NCI-H748 treated with DMSO at 0.1 percent for 48 hours (cell line): ENCODE measurements at places on chromosomes 6 and 20.

DNA sequence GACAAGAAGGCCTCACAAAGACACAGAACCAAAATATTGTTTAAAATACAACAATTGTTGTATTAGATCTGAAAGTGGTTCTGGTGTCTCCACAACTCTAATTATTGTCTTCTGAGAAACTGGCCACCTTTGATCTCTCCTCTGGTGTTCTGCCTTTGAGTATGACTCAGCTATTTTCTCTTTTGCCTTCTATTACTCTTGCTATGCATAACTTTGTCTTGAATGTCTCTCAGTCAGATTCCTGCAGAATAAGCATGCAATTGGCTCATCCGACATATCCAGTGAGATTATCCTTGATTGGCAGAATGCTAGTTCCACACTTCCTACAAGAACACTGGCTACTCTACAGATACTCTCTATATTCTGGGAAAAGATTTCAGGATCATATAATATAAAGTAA is 14.3 kb upstream of the EPM2A start:
- DNase-seq, result no peak

DNA sequence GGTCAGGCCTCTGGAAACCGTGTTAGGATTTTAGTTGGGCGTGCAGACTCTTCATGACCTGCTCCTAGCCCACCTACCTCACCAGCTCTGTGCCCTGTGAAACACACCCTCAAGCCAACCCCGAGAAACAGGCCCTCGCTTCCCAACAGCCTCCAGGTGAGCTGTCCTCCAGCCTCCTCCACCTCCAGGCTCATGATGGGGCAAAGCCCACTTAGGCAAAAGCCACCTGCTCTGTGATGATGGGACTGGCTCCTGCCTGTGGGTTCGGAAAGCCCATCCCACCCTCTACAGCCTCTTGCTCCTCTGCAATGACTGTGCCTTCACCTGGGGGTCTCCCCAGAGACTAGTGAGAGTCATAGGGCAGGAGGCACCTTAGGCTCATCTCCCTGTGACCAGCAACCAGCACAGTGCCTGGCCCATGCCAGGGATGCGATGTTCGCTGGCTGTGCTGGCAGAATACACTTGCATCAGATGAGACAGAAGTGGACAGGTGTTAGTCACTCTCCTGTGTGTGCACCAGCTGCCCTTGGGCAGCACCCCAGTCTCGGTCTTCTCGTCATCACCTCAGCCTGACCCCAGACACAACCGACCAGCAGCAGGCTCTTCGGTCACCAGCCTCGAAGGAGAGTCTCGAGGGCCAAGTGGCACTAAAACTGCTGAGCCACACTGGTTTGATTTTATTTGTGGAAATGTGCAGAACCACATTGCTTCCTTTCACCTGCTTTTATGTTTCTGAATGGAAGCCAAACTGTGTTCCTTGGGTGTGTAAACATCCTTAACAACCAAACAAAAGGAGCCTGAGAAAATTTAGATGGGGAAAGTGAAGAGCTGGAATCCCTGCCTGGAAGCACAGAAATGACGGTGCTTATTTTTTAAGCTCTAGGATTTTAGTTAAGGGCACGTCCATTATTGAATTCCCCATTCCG is 10.7 kb downstream of the PXDC1 start:
- no peak for DNase-seq

- peak; percentile 90 for DNase-seq
Observed at GRCh38 chr6:3557336-3557735, 100.5 kb upstream of the SLC22A23 start.

GRCh38 chr6:147434516-147434915 is 74.0 kb upstream of the SAMD5 start:
- DNase-seq, result no peak

DNA sequence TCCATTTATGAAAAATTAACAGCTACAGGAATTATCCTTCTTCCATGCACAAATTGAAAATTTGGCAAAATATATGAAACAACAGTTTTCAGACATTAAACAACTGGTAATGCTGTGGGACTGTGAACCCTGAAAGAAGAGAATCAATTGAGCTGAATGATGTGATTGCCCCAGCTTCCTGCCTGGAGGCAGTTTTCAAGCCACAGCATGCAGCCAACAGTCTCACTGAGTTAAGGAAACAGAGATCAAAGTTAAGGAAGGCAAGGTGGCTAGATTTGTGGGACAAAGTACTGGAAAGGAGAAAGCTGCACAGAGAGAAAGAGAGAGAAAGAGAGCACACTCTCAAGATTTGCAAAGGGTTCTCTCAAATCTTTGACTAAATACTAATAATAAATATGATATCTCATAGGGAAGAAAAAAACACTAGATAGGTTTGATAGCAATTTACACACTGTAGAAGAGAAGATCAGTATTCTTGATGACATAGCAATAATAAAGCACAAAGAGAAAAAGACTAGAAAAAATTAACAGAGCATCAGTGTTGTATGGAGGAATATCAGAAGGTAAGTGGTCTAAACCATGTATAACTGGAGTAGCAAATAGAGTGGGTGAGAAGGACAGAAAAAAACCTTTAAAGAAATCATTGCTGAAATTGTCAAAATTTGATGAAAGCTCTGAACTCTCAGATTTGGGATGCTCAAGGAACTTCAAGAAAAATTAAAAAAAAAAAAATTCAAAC is 70.1 kb upstream of the CNKSR3 start:
- no peak for DNase-seq

- DNase-seq, result no peak
Observed at GRCh38 chr6:131379948-131380347, 193.1 kb upstream of the ARG1 start.

GRCh38 chr6:3800850-3801591 is 48.2 kb upstream of the FAM50B start:
- no peak for DNase-seq

DNA sequence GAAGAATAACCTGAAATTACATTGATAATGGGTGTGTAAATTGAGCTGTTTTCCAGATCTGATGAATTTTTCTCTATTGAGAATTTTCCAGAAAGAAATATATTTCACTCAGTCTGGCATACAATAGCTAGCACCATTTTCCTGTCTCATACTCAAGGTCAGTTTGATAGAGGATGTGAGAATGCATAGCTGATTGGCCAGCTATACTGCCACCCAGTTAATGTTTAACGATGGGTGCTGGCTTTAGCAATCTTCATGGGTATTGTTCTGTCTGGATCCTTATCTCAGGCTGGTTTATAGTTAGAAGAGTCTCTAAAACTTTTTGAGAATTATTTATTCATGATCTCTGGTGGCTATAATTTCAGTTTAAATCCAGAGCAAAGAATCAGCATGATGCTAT is 147.4 kb downstream of the HDGFL1 start:
- no peak for DNase-seq

- DNase-seq, result no peak
Observed at GRCh38 chr20:40702504-40702903, 13.5 kb upstream of the MAFB start.

GRCh38 chr20:19993958-19994669 is 23.0 kb upstream of the NAA20 start:
- DNase-seq, result no peak

DNA sequence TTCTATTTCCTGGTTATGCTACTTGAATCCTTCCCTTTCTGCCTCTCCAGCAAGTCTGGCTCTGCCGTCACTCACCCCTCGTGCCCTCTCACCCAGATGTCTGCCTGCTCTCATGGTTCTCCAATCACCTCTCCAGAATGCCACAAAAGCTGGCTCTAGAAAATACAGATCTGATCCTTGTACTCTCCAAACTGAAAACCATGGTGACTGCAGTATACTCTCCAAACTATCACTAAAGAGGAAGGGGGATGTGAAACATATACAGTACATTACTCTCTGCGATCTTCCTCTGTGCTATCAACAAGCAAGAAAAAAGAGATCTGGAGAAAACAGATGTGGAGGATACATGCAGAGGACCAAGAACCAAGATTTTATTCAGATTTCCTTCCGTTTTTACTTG is 91.1 kb downstream of the ATXN1 start:
- no peak for DNase-seq

DNA sequence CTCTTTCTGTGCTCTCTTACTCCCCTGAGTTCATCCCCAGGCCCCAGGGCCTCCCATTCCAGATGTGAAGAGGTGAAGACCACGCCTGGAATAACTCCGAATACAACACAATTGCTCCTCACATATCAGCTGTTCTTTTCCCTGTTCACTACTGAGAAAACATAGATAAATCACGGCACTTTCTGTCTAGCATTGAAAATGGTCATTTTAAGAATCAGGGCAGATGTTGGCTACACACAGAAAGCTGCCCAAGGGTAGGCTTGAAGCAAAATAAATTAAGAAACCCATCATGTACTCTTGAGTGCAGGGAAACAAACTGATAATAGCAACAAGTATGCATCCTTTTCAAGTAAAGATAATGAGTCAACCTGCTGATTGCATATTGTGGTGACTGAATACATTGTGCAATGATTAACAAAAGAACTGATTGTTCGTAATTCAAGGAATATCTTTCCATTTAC is 382.5 kb downstream of the PRKN start:
- no peak for DNase-seq

- peak; percentile 49 for DNase-seq
Observed at GRCh38 chr20:31967830-31968249, at the start of gene XKR7. Gene XKR7 (plus strand): TSS chr20:31968151. CDS start chr20:31968176, 25 bp downstream.

DNA sequence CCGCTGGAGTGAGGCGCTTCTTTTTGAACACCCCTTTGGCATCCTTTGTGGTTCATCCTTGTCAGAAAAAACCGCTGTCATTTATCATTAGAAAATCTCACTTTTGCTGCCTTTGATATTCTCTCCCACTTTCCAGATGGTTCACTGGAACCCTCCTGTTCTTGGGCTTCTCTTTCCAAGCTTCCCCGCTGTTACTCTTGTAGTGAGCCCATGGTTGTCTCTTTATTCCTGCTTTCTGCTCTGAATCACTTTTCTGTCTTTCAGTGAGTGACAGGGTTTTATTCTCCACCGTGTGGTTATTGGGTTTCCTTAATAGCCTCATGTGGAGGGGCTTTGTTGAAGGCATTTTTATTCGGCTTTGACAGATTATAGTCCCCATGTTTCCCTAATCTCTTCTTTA is 117.0 kb downstream of the FARS2 start:
- no peak for DNase-seq

GRCh38 chr6:167795321-167795811 is 31.3 kb upstream of the AFDN start:
- DNase-seq, result no peak

DNA sequence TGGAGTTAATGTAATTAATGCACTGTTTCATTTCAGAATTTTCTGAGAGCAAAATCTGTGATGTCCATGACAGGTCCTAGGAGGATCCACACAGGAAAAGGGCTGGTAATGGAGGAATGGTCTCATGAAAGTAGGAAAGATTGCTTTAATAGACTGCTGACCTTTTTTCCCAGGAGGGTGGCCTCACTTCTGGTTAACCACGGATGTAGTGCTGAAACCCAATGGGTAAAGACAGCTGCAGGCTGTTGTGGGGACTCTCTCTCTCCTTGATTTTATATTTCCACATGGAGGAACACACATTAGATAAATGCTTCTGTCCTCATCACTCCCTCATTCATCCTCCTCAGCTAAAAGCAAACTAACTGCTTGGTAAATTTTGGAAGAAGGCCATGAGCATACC is 23.6 kb upstream of the RIPOR2 start:
- no peak for DNase-seq

- DNase-seq, result no peak
Observed at GRCh38 chr6:132661906-132662305, 2.9 kb upstream of the TAAR1 start.

- no peak for DNase-seq
Observed at GRCh38 chr6:136772685-136773472, 19.4 kb downstream of the MAP3K5 start.

DNA sequence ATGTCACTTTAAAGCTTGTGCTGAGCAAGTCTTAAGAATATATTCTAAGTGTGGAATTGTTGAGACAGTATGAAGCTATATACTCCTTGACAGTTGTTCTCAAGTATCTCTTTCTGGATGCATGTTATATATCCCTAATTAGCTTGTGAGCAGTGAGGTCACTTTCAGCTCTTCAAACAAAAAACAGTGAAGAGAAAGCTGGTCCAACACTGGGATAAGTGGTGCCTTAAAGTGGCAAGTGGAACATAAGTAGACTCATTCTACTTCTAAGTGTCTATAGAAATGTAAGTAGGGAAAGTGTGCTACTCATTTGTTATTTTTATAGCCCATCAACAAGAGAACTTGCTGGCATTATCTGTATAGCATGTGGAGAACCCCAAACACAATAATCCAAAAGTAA is 133.1 kb upstream of the BACH2 start:
- no peak for DNase-seq

GRCh38 chr6:81820980-81821379 is 68.5 kb upstream of the TENT5A start:
- no peak for DNase-seq

GRCh38 chr20:46364670-46365486 is 41.5 kb downstream of the ELMO2 start:
- no peak for DNase-seq

GRCh38 chr6:13550656-13551055 is 23.7 kb upstream of the SIRT5 start:
- no peak for DNase-seq

GRCh38 chr6:87755708-87756671 is 54.0 kb upstream of the AKIRIN2 start:
- no peak for DNase-seq

DNA sequence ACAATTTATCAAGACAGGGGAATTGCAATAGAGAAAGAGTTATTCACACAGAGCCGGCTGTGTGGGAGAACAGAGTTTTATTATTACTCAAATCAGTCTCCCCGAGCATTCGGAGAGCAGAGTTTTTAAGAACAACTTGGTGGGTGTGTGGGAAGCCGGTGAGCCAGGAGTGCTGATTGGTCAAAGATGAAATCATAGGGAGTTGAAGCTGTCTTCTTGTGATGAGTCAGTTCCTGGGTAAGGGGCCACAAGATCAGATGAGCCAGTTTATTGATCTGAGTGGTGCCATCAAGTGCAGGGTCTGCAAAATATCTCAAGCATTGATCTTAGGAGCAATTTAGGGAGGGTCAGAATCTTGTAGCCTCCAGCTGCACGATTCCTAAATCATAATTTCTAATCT is 50.0 kb upstream of the ECI2 start:
- no peak for DNase-seq

DNA sequence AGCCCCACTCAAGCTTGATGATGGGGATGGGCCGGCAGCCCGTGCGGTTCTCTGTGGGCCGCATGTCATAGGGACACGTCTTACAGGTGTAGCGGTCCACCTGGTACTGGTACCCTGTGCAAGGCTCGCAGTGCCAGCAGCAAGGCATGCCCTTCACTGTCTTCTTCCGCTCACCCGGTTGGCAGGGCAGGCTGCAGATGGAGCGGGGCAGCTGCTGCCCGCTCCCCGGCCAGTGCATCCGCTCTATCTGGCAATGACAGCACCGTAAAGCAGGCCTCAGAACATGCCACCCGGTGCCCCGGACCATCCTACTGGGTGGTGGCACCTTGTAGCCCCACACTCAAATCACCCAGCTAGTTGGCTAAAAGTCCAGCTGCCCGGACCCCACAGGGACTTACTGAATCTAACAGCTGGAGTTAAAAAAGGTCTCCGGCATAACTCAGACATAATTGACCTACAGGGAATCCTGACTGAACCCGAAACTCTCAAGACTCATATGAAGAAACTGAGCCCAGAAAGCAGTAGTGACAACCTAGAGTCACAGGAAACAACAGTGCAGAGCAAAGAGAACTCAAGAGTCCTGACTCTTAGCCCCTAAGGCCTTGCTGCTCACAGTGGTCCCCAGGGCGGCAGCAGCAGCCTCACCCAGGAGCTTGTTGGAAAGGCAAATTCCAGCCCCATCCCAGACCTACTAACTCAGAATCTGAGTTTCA is 109.4 kb downstream of the GRM4 start:
- DNase-seq, result no peak

GRCh38 chr6:152341596-152341995 is 295.6 kb downstream of the SYNE1 start:
- no peak for DNase-seq
